ENCODE measurements at places on chromosomes 4 and X.

- DNase-seq: no peak
Observed at GRCh38 chr4:86054286-86055032, 305.4 kb downstream of the MAPK10 start.

- no peak for DNase-seq
Observed at GRCh38 chr4:114783215-114783595, 184.6 kb downstream of the UGT8 start.

GRCh38 chrX:110806145-110806544 is 10.5 kb upstream of the CHRDL1 start:
- no peak for DNase-seq

DNA sequence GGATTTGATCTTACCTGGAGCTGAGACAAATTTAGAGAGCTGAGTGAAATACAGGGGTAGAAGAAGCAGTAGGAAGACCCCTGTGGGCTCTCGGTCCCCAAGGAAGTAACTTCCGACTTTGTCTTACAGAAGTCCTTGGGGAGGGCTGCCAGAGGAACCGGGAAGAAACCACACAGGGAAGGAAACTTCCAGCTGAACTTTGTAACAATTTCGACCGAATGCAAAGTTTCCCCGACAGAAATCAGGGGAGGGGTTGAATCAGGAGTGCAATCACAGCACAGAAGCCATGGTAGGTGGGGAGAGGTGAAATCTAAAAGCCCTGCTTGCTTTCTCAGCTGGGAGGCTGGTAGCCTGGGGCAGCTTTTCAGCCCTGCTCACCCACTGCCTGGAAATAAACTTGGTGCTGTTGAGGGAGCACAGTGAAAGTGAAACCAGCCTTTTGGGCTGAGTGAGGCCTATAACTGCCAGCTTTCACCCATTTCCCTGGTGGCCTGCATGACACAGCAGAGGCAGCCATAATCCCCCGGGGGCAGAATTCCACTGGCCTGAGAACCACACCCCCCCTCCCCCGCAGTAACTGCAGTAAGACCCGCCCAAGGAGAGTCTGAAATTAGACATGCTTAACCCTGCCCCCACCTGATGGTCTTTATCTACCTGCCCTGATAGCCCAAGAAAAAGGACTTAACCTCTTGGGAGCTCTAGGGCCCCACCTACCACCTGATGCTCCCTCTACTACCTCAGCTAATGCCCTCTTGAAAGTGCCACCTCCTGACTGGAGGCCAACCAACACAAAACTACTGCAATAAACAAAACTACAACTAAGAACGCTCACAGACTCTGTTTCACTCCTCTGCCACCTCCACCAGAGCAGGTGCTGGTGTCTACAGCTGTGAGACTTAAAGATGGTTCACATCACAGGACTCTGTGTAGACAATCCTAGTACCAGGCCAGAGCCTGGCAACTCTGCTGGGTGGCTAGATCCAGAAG is 248.2 kb downstream of the PARM1 start:
- no peak for DNase-seq

- no peak for DNase-seq
Observed at GRCh38 chr4:176499518-176499917, 179.8 kb downstream of the SPCS3 start.

GRCh38 chr4:61772126-61772525 is 572.0 kb downstream of the ADGRL3 start:
- no peak for DNase-seq

DNA sequence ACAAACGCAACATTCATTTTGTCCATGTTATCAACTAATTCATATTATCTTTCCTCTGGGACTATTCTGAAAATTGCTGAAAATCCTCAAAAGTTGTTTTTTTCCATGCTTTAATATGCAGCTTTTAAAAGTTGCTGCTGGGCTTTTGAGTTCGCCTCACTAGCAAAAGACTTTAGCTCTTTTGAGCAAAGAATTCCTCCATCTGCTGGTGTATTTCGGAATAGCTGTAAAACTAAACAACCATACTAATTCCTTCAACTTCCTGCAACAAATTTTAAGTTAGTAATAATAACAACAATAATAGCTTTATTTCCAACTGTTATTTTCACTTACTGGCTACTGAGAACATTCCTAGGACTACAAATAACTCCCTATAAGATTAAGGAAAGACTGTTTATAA is 124.5 kb upstream of the PLAC1 start:
- DNase-seq: no peak

Data from natural killer cell (primary cell).